ENCODE measurements at places on chromosomes 5 and 9. TPM values are rescaled to one million over a fixed set of nuclear protein-coding genes. Genes with fewer than 3 reads are reported as not detected.

The TOR4A gene
- 0.03 TPM for total RNA-seq

The MELK gene
- total RNA-seq, result 27.0 TPM

The PTCD2 gene
- 25.6 TPM for total RNA-seq

The STC2 gene
- 0.13 TPM for total RNA-seq

DNA sequence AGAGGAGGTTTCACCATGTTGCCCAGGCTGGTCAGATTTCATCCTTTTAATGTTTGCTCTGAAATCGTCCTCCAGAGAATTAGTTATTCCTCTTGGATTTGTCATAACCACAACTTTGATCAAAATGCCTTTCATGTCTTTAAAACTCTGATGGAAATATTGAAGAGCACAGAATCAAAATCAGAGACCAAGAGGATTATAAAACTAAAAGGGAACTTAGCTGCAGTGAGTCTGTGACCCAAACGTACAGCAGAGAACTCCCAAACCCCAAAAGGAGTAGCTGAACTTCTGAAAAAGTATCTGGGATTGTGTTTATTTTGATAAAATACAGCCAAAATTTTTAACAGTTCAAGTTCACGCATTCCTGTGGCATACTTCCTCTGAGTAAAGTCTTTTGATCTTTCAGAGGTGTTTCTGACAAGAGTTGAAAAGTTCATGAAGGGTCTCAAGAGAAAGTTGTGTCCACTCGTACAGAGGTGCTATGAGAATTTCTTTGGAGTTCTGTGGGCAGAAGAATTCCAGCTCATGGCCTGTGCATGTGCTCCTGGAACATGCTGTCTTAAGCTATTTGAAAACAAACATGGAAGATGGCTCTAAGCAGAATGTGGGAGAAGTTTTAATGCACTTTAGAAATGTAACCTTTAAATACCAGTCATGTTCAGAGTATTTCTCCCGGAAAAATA is 124.0 kb downstream of the ESM1 start:
- no peak for DNase-seq

- DNase-seq, result no peak
Observed at GRCh38 chr5:108387758-108388157, 5.9 kb upstream of the FBXL17 start.

DNA sequence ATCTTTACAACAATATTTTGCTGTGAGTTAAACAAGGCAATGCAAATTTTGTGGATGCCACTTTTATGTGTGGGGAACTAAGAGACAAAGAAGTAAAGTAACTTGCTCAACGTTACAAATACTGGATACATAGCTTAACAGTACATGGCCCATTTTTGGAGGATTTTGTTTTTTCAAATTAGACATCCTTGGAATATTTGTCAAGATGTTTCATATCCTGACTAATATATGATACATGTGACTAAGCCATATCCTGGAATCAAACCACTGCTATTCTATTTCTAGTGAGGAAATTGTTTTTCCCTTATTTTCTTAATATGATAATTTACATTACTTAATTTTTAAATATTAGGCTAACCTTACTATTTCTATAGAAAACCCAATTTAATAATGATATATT is 529.8 kb downstream of the DMRTA1 start:
- no peak for DNase-seq

- no peak for DNase-seq
Observed at GRCh38 chr9:14653511-14653910, 39.7 kb downstream of the ZDHHC21 start.

DNA sequence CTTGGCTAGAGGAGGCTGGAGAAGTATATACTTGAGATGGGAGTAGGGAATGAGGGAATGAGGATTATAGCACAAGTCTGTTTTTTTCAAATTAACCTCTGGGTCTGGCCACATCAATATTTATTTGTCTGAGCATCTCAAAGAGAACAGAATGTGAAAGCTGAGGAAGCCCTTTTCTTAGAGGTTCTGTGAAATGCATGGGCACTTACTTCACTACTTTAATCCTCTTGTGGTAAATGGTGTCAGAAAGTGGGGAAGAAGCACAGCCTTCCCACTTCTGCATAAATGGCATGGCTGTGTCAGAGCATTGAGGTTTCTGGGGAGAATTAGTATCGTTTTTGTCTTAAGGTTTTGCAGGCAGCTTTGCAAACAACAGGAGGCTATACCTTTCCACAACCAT is 48.6 kb downstream of the SPATA31D1 start:
- DNase-seq, result no peak

DNA sequence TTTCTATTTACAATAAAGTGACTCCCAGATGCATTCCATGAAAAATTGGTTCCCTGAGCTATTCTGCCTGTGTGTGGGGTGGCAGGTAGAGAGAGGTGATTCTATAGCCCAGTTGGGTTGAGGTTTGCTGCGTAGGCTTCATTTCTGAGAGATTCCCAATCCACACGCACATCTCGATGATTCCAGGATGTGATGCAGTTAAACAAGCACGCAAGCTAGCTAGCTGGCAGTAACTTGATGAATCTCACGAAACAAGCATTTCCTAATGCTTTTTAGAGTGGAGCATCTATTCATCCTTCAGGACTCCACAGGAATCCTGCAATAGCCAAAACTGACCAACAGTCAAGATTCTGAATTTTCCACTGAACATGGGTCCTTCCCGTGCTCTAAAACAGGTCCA is 43.8 kb upstream of the CER1 start:
- no peak for DNase-seq

- no peak for DNase-seq
Observed at GRCh38 chr9:98101868-98102273, 17.2 kb downstream of the TRIM14 start.

DNA sequence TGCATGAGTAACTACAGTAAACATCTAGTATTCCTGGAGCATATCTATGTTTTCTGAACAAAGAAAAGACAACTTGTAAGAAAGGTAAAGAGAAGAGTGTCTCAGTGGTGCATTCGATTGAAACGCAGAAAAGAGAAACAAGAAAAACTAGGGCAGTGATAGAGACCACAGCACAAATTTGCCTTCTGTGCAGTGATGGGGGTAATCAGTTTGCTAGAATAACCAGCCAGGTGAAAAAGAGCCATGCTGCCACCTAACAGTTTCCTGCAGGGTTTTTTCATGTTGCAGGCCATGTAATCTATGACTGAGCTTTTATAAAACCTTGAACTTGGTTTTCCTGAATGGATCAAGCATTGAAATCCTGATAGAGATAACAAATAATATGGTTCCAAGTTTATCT is 198.4 kb upstream of the MEF2C start:
- no peak for DNase-seq

GRCh38 chr5:159763562-159763961 is 152.7 kb upstream of the ADRA1B start:
- no peak for DNase-seq

Data from SK-MEL-5 (cell line).